Stimulated activated CD4-positive, alpha-beta T cell treated with anti-CD3 and anti-CD28 coated beads, Interleukin-4, amount 100 ng/mL, for 4 hours (primary cell): ENCODE measurements at places on chromosomes 12 and 14.

DNA sequence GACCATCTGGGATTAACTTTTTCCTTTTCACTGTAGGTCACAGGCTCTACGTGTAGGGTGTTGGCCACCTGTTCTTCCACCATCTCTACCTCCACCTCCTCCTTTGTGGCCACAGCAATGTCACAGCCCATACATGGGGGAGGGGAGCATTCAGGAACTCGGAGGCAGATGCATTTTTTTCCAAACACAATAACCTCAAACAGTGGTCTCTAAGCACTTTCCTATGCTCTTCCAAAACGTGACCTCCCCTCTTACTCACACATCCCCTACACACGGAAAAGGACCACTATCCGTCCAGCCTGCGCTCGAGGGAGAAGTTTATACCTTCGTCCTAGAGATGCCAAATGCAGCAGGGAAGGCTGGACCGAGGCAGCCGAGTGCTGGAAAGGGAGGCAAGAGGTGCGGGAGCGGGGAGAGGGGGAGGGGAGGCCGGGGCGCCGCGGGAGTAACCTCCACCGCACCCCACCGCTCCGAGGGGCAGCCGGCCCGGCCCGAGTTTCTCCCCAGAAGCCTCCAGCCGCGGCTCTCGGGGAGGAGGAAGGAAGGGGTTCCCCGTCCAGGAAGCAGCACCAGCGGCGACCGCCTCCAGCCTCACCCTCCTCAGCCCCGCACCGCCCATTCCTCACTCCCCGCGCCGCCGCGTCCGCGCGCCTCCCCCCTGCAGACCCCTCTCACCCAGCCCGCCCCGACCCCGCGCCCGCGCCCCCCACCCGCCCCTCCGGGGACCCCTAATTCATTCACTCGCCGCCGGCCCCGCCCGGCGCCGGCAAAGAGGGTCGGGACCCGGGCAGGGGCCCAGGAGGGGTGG lies 594 bp downstream of the KRAS start:
- DNase-seq = peak; percentile 47

- no peak for DNase-seq
Measured at GRCh38 chr12:64876388-64877071, 52.1 kb downstream of the TBC1D30 start.

DNA sequence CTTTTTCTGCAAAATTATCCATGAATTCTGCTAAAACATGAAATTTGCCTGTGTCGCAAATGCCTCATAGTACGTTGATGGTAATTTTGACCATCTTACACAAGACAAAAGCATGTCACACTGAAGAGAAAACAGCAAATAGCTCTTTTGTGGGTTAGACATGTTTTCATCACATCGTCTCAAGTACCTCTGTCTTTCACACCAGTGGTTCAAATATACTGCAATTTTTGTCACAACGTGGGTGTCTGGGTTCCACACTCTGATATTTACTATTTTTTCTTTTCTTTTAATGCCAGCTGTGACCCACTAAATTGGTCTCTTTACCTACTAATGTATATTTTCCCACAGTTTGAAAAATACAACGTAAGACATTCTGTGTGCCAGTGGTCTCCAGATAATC lies 10.4 kb downstream of the KLRB1 start:
- no peak for DNase-seq

DNA sequence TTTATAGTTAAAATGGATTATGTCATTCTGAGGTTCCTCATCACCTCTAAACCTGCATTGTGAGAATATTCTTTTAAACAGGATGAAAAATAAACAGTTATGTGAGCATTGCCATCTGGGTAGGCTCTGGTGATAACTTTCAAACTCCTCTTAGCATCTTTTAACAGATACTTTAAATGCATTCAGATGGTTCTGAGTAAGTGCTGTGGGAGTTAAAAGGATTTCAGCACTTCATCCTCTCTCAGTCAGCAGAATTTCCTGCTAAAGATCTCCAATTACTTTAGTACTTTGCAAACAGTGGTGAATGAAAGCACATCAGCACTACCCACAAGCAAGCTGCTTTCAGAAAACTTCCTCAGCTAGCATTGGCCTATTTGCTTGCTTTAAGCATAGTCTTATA lies 59.3 kb upstream of the TMTC1 start:
- DNase-seq = no peak

DNA sequence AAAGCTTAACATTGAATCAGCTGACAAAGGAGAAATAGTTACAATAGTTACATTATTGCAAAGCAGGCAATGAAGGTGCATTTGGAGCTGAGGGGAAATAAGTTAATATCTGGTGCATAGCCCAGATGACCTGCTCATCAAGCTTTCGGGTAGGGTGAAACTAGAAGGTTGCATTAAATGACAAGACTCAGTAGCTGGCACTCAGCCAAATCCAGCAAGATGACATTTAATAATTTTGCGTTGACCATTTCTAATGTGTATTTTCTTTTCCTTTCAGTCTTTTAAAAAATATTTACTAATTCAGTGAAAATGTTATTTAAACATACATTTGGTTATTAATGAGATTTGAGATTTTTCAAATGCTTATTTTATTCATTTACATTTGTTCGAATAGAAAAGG lies 188.6 kb downstream of the SLC5A8 start:
- DNase-seq = no peak

DNA sequence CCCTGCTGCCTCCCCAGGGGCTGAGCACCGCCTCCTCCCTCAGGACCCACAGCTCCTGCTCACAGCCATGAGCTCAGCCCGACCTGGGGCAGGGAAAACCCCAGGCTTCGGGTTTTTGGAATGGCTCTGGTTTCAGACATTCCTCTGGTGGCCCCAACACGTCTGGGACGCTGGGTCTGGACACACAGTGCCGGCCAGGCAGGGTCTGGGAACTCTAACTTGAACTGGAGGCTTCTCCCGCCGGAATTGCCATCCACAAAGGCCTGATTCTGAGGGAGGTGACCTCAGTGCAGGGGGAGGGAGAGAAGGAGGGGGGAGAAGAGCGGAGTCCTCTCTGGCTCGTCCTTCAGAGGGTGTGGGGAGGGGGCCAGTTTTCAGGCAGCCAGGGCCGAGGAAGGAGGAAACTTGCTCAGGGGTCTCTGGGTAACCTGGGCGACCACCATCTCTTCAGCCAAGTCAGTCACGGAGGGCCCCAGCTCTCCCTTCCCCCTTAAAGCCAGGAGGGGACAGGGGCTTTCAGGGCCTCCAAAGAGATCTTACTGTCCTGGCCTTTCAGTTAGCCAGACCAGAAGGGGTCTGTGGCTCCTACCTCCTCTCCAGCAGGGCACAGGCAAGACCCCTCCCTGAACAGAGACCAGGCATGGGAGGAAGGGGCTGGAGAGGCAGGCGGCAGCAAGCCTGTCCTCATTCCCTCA lies 19.4 kb downstream of the NCKAP5L start:
- DNase-seq = no peak

GRCh38 chr12:75744607-75745256 lies 233.3 kb upstream of the KRR1 start:
- DNase-seq = no peak

DNA sequence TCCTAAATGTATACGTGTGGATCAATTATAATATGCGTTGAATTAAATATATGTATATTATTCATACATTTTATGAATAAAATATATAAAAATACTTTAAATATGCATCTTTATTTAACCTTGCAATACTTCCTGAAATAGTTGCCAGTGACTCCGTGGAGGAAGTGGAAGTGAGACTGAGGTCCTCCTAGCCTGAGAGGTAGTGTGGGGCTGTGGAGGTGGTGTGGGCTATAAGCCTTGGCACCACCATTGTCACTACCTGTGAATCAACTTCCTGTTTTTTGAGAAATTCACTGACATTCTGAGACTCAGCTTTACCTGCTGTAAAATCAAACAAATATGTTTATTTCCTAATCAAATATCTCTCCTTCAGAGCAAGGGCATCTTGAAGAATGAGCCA lies 514.2 kb downstream of the VRK1 start:
- DNase-seq = no peak

- DNase-seq = no peak
Measured at GRCh38 chr12:26704684-26705460, 128.1 kb downstream of the ITPR2 start.

GRCh38 chr12:132658149-132658894 lies 28.8 kb downstream of the POLE start:
- no peak for DNase-seq

- peak; percentile 74 for DNase-seq
Measured at GRCh38 chr14:77053046-77053841, 24.7 kb upstream of the IRF2BPL start.

DNA sequence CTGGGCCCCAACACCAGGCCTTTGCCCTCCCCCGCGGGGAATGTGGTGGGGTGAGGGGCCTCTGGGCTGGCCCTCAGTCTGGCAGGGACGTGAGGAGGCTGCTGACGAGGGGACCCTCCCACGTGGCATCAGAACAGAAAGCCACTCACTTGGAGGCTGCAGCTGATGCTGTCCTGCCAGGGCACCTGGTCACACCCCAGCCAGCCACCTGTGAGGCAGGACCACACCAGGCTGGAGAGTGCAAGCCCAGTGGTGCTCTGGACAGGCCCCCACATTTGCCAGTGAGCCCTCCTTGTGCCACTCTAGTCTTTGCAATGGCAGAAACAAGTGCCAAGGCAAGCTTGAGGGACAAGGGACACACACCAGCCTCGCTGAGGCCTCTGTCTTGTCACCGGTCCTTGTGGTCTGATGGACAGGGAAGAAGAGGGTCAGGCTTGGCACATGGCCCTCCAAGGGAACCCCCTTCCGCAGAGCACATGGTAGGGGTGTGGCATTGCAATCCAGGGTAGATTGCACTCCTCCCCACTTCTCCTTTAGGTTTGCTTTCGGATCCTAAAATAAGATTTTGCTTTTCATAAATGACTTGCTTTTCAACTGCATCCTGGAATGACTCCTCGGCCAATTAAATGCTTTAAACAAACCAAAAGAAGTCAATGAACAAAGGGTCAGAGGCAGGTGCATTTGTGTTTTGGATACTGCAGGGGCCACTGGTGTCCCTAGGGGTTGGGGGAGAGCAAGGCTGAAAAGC lies 53.7 kb downstream of the CCDC88C start:
- DNase-seq = no peak

- DNase-seq = no peak
Measured at GRCh38 chr14:98847521-98848468, 424.2 kb downstream of the BCL11B start.

DNA sequence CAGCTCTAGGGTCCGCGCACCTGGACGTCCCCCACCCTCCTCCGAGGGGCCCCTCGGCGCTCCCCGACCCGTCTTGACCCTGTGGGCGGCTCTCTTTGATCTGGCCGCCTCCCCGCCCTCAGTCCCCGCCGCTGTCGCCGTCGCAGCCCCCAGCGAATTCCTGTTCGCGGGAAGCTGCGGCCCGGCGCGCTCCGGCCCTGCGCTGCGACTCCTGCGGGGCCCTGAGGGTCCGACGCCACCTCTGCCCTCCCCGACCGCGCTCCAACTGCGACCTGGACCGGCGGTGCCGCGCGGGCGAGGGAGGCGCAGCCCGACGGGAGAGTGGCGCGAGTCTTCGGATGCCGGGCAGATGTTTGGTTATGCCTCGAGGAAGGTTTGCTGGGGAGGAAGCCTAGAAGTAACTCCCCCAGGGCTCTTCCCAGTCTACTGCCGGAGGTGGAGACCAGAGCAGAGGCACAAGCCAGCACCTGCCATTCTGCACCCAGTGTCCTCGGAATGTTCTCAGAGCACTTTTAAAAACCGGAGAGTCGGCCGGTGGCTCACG lies 440 bp upstream of the ISM2 start:
- DNase-seq = no peak

DNA sequence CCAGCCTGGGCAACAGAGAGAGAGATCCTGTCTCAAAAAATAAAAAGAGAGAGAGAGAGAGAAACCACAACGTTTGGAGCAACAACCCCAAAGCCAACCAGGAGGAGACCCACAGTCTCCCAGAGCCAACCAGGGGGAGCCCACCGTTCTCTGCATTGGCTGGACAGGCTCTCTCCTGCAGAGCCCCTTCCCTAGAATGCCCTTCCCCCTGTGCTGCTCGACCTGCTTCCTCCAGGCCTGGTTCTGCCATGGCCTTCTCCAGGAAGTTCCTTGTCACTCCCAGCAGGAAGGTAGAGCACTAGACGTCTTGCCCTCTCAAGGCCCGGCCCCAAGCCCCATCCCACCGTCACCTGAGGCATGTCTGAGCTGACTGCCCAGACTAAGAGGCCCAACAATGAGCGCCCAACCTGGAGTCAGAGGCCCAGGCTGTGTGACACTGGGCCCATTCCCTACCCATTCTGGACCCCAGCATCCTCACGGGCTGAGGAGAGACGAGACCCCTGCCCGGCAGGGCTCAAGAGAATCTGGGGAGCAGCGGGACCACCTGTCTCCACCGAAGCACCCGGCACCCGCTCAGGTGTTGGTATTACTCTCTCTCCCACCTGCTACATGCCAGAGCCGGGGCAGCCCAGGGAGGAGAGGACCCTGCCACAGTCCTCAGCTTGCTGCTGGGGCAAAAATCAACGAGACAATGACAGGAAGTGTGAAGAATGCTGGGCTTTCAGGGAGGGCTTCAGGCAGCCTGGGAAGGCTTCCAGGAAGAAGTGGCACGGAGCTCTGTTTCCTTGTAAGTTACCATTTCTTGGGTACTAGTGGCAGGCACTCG lies 61.2 kb downstream of the DIO3 start:
- no peak for DNase-seq

DNA sequence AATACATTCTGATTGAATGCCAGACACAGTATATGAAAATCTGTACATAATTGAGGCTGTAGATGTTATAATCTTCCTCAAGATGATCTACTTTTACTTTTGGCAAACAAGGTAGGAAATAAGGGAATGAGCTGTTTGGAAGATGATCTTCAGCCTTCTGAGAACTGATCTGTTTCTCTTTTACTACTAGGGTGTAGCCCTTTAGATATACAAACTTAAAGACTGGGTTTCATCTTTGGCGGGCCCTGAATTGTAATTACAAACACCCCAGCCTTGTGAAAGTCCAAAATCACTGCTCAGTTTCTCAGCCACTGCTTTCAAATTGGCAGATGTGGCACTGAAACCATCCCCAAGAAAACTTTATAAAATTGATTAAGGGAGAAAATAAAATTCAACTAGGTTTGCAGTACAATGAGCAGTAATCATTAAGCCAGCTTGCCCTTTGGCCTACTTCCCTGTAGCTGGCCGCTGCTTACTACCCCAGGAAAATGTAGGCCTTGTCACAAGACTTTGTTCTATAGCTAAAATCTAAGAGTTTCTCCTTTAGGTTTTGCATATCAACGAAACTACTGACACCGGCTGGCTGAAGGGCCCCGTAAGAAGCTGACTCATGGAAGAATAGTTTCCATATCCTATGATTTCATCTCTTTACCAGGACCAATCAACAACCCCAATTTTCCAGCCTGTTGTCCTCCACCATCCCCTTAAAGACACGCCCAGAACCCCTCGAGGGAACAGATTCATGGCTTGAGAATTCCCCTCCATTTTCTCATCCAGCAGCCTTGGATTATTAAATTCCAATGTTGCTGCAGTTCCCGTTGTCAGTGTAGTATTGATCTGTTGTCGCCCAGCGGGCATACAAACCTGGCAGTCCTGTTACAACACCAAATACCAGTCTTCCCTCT lies 210.8 kb downstream of the PCNX1 start:
- no peak for DNase-seq

DNA sequence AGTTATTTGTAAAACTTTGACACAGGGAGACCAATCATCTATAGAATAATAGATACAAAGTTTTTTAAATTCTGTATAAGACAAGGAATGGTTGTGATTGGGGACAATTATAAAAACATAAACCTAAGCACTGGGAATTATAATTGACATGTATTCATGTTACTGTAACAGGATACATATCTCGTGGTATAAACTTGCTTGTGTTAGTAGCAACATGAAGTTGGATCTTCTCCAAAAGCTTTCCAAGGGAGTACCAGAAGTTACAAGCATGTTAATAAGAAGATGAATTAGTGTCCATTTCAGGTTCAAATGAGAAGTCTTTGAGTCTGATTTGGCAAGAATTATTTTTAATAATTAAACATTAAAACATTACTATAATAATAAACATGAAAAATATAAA lies 42.2 kb downstream of the CDKL1 start:
- no peak for DNase-seq

- DNase-seq = no peak
Measured at GRCh38 chr14:51368721-51369163, 128.7 kb downstream of the TMX1 start.
